Activated CD8-positive, alpha-beta memory T cell treated with anti-CD3 and anti-CD28 coated beads for 48 hours (primary cell): ENCODE measurements at places on chromosomes 5 and 9.
A peak's percentile ranks its signal among the peaks of the same experiment; 100 is the strongest.

DNA sequence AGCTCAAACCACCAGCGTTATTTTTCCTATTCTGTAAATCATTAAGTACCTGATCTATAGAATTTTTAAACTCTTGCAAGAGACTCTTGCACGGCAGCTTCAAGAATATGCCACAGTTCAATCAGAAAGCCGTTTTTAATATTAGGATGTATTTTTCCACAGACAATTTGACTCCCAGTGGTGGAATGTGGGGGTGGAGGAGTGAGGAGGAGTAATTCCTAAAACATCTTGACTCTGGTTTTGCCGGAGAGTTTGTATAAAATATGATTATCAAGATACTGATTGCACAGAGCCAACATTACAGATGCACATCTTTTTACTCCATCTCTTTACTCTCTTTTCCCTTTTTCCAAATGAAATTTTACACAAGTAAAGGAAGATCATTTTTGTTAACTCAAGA is 288.3 kb downstream of the ENC1 start:
- DNase-seq: no peak

GRCh38 chr5:173816728-173817127 is 71.4 kb upstream of the CPEB4 start:
- no peak for DNase-seq

DNA sequence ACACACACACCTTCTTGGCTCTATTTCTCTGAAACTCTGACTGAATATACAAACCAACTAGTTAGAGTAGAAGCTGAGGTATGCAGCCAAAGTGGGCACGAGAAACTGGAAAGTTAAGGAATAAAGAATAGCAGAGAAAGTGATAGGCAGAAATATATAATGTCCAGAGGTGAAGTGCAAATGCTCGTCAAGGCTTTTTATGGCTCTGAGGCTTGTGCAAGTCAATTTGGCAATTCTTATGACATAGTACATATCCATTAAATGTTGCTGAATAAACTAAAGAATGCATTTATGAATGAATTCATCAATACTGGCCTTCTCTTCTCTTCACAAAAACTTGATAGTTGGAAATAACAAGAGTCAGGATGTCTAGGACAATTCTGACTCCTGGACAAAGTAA is 490.1 kb upstream of the DMAC1 start:
- no peak for DNase-seq

- no peak for DNase-seq
Measured at GRCh38 chr9:19464061-19464763, 55.4 kb downstream of the ACER2 start.

- DNase-seq: no peak
Measured at GRCh38 chr9:106701611-106702010, 161.4 kb upstream of the ZNF462 start.

GRCh38 chr9:123679330-123679987 is 250.5 kb downstream of the DENND1A start:
- no peak for DNase-seq

GRCh38 chr5:14545862-14546261 is 35.7 kb upstream of the OTULINL start:
- no peak for DNase-seq

DNA sequence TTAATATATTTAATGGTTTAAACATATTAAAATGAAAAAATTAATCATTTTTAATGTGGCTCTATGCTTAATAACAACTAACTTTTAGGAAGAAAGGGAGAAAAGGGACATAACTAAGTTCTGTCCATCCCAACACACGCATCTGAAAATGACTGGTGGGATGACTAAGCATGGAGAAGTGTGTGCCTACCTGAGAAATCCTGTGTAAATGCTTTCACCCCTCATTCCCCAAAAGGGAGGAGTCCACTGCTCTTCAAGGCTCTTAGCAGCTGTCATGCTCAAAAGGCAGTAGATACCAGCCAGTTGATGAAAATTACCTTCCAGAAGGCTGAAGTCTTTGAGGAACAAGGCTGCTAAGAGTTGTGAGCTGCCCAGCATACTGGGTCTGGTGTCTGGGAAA is 130.9 kb downstream of the NFIB start:
- DNase-seq: no peak

GRCh38 chr5:98656125-98656795 is 117.2 kb upstream of the RGMB start:
- no peak for DNase-seq

DNA sequence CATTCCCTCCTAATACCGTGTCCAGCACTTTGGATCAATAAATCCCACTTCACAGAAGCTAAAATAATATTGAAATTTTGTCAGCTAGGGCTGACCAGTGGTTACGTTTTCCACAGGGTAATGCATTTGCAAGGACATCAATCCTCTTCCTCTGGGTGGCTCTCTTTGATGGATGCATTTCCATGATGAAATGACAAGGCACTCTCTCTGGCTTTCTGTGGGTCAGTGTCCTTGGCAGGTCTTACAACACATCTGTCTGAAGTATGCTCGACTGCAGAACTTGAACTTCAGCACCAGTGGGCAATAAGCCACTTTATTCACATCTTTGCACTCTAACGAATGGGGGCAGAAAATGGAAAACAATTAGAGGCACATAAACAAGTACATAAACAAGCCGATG is 330.1 kb downstream of the ADAMTS6 start:
- no peak for DNase-seq

DNA sequence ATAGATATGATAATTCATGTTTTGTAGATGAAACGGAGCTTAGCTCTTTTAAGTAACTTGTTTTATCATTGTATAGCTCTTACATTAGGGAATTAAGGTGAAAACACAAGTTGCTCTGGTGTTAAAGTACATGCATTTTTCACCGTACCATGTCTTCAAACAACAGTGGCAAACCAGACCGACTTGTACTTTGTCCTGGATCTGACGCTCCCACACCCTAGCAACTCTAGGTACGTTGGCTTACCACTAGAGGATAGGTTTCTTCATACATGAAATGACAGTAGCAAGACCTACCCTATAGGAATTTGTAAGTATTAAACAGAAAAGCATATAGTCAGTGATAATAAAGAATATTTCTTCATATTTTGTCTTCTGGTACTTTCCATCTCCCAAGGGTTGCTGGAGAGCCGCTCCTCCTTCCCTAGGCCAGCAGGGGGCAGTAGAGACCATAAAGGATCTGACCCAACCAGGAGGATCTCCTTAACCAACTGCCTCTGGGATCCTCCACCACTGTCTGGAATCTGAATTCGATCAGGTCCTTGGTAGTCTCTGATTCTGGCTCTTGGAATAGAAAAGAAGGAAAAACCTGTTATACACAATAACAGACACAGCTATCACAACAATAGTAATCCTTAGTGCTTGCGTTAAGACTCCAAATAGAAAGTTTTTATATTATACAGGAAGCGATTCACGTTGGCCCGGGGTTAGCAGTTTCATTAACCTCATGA is 136.7 kb downstream of the CAVIN4 start:
- DNase-seq: peak; percentile 14

DNA sequence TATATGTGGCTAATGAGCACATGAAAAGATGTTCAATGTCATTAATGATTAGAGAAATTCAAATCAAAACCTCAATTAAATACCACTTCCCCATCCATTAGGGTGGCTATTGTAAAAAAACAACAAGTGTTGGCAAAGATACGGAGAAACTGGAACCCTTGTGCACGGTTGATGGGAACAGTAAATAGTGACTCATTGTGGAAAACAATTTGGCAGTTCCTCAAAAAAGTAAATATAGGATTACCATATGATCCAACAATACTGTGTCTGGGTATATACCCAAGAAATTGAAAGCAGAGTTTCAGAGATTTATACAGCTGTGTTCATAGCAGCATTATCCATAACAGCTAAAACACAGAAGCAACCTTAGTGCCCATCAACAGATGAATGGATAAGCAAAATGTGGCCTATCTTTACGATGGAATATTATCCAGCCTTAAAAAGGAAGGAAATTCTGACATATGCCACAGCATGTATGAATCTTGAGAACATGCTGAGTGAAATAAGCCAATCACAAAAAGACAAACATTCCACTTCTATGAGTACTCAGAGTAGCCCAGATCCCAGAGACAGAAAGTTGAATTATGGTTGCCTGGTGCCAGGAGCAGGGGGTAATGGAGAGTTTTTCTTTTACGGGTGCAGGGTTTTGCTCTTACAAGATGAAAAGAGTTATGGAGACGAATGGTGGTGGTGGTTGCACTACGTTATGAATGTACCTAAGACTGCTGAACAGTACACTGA is 41.4 kb upstream of the LRRC14B start:
- no peak for DNase-seq

- no peak for DNase-seq
Measured at GRCh38 chr5:60076746-60077145, 183.2 kb upstream of the PDE4D start.

DNA sequence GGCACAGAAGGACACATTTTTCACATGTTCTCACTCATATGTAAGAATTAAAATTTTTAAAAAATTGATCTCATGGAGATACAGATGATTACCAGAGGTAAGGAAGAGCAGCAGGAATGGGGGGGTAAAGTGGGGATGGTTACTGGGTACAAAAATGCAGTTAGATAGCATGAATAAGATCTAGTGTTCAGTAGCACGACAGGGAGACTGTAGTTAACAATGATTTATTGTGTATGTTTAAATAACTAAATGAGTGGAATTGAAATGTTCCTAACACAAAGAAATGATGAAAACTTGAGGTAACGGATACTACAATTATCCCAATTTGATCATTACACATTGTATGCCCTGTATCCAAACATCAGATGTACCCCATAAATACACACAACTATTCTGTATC is 15.2 kb upstream of the TGFBI start:
- no peak for DNase-seq

GRCh38 chr5:77101298-77101697 is 14.2 kb upstream of the ZBED3 start:
- DNase-seq: no peak

DNA sequence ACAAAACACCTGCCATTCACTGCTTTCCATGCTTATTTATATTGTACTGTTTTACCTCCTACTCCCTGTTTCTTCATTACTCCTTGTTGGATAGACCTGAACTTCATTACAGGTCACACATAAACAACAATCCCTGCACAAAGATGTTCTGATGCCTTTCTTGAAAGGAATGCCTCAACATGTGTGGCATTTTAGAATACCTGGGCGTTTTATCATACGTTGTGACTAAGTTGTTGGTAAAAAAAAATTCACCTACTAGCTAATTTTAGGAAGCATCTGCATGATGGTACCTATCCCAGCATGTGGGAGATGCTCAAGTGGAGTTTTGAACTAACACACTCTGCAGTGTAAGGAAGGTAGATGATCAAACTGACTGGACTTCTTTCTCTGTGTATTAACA is 604.1 kb downstream of the TAF11L14 start:
- no peak for DNase-seq

DNA sequence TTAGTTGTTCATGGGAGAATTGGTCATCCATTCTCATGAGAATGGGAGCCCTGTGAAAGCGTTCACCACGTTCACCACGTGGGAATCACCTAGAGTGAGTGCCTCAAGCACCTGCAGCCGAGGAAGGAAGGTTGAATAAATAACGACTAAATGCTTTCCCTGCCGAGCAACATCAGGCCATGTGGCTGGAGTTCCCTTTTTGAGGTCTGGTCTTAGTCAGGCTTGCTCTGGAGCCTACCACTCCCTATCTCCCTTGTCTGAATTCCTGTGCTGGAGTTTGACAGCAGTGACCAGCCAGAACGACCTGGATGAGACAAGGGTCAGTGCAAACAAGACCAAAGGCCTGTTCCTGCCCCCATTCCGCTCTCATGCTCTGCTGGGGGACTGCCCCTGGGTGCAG is 28.5 kb downstream of the KCNMB1 start:
- DNase-seq: no peak

GRCh38 chr9:14608540-14608939 is 84.7 kb downstream of the ZDHHC21 start:
- no peak for DNase-seq

DNA sequence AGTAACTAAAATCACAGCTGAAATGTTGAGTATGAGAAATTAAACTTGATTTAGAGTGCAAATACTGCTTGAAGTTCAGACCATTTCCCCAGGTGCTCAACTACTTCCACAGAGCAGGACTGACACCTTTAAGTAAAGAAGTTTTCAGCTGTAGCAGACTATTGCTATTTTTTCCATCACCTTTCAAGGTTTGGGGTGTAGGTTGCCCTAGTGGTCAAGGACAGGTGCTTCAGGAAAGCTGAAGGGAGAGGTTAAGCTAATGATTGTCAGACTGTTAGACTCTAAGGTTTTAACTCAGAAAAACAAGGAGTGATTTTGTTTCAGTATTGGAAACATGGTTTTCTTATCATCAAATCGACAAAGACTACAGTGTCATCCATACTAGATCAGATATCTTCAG is 162.1 kb downstream of the CCDC192 start:
- DNase-seq: no peak

DNA sequence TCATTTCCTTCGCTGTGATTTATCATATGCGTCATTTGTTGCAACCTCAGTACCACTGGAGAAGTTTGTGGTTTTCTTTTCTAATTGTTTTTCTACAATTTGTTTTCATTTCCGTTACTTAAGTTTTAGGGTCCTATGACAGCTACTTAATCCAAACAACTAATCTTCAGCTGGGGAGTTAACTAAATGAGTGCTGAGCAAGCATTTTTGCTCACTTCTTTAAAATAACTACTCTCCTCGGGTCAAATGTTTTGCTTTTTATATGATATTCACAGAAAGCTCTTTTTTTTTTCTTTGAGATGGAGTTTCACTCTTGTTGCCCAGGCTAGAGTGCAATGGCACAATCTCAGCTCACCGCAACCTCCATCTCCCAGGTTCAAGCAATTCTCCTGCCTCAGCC is 14.6 kb upstream of the ICE1 start:
- no peak for DNase-seq

GRCh38 chr5:74085782-74086181 is 459.8 kb downstream of the ARHGEF28 start:
- DNase-seq: no peak

GRCh38 chr5:150783422-150783928 is 4.9 kb downstream of the SMIM3 start:
- DNase-seq: no peak

DNA sequence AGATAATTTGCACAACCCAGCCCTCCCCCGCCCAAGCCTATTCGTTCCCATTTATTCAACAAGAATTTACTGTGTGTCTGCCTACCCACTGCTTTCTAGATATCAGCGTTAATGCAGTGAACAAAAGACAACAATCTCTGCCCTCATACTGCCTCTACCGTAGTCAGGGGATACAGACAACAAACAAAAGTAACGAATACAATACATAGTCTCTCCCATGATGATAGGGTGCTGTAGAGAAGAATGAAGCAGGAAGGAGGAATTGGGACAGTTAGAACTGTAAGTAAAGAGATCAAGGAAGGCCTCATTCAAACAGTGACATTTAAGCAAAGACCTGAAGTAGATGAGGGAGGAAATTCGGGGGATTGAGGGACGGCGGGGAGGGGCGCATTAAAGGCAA is 1.7 kb downstream of the GFM2 start:
- DNase-seq: no peak

DNA sequence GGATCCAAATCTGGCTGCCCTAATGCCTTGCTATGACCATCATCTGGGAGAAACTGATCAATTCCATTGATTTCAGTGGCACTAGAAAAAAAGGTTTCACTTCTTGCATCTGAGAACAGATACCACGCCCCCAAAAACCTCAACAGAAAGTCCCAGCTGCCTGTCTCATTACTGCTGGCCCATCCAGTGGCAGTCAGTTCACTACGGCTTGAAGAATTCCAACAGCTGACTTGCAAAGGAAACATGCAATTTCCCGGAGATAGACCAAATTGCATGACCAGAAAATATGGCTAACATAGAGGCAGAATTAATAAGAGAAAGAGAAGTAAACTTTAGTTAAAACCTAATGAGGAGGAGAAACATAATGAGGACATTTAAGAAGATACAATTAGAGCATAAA is 48.6 kb downstream of the UGCG start:
- DNase-seq: no peak

- no peak for DNase-seq
Measured at GRCh38 chr9:87793292-87793691, 67.4 kb downstream of the CTSL start.
